ENCODE measurements at places on chromosomes 1 and 21.
A peak's percentile ranks its signal among the peaks of the same experiment; 100 is the strongest.

DNA sequence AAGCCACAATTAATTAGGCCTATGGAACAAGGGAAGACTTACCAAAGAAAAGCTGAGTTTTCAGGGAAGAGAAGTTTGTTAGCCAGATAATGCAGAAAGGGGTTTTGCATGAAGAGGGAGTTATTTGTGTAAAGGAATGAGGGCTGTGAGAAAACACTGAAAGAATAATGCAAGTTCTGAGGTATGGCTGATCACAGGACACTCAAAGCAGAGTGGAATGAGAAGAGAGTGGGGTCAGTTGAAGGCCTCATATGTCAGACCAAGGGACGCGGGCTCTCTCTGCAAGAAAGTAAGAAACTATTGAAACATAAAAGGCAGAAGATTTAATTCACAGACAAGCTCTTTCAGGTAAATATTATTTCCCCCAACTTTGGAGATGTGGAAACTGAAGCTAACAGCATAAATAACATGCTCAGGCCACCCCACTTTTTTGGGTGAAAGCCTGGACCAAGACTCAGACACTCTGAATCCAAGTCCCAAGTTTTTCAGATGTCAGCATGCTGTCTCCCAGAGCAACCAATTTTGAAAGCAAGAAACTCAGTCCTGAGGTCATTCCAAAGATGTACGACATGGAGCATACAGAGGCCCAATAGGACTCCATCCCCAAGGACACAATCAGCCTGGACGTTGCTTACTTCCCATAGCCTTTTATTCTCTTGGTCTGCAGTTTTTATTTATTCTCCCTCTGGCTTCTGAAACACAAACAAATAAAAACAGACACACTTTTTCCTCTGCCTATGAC is 47.3 kb upstream of the FGGY start:
- no peak for DNase-seq

GRCh38 chr1:223456747-223457146 is 63.5 kb downstream of the CCDC185 start:
- no peak for DNase-seq

- no peak for DNase-seq
These were observed 137.3 kb downstream of the SDCCAG8 start for GRCh38 chr1:243393096-243393495.

DNA sequence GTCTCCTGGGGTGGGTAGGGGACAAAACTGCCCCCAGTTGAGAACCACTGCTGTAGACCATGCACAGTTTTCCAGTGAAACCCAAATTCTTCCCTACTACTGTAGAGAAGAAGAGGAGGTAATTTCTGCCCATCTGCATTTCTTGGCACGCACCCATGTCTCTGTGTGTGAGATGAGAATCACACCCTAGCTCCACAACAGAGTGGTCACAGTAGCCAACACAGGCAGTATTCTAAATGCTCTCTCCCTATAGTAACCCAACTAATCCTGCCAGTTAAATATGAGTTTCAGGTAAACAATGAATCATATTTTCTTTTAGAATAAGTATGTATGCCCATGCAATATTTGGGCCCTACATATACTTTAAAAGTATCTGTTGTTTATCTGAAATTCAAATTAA is 1.2 kb upstream of the CAPN2 start:
- no peak for DNase-seq

GRCh38 chr1:155184835-155185782 is 11.5 kb downstream of the TRIM46 start:
- DNase-seq = peak; percentile 56

- DNase-seq = no peak
These were observed 73.3 kb downstream of the IFI44 start for GRCh38 chr1:78722947-78723346.

GRCh38 chr1:4310396-4310923 is 343.9 kb upstream of the AJAP1 start:
- peak; percentile 20 for DNase-seq

- DNase-seq = peak; percentile 79
These were observed 30.7 kb downstream of the NOL9 start for GRCh38 chr1:6523566-6523965.

DNA sequence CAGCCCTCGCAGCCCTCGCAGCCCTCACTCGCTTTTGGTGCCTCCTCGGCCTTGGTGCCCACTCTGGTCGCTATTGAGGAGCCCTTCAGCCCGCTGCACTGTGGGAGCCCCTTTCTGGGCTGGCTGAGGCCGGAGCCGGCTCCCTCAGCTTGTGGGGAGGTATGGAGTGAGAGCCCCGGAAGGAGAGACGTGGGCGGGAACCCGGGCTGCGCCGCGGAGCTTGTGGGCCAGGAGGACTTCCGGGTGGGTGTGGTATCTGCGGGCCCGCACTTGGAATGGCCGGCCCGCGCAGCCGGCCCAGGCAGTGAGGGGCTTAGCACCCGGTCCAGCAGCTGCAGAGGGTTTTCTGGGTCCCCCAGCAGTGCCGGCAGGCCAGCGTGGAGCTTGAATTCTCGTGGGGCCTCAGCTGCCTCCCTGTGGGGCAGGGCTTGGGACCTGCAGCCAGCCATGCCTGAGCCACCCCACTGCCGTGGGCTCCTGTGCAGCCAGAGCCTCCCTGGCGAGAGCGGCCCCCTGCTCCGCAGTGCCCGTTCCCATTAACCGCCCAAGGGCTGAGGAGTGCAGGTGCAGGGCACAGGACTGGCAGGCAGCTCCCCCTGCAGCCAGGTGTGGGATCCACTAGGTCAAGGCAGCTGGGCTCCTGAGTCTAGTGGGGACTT is 9.9 kb upstream of the CFHR2 start:
- DNase-seq = peak; percentile 47

GRCh38 chr1:45205011-45205909 is 1.1 kb downstream of the ZSWIM5 start:
- peak; percentile 86 for DNase-seq

DNA sequence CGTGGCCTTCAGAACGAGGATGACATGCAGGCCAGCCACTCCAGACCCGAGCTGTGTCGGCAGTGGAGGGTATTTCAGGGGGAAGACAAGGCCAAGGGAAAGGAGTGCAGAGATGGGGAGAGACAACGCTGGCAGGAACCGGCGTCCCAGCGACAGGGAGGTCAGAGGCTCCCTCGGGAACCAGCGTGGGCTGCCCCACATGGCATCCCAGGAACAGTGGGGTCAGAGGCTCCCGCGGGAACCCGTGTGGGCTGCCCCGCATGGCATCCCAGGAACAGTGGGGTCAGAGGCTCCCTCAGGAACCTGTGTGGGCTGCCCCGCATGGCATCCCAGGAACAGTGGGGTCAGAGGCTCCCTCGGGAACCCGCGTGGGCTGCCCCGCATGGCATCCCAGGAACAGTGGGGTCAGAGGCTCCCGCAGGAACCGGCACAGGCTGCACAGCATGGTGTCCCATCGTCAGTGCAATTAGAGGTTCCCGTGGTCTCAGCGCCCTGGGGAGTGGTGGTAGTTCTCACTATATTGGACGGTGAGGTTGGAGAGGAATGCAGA is 43.0 kb downstream of the SLC19A1 start:
- peak; percentile 34 for DNase-seq

DNA sequence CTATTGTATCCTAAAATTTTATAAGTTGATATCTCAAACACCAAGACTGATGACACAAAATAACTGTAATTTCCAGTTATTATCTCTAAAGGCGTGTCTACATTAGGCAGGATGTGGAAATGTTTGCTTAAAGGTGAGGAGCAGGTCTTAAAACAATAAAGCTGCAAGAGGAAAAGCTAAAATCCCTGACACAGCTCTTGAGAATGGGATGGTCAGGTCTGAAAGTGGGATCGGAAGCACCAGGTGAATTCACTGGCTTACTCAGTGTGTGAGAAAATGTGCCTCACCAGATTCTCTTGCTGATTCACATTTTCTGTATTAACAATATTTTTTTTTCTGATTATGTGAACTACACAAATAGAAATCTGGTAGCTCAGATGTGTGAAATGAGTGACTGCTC is 421.9 kb upstream of the ADAMTS5 start:
- no peak for DNase-seq

DNA sequence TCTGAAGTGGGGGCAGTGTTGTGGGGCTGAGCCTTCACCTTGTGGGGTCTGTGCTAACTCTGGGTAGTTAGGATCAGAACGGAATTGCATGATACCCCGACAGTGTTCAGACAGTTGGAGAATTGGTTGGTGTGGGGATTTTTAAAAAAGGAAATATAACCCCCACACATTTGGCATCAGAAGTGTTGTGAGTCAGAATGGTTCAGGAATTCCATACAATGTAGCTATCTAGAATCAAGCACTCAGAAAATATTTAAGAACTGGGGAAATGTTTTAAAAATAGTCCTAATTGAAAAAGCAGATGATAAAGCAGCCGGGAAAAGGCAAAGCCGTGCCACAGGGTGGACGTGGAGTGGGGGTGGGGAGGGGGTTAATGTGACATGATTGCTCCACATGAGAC is 6.5 kb upstream of the S100A7 start:
- no peak for DNase-seq

DNA sequence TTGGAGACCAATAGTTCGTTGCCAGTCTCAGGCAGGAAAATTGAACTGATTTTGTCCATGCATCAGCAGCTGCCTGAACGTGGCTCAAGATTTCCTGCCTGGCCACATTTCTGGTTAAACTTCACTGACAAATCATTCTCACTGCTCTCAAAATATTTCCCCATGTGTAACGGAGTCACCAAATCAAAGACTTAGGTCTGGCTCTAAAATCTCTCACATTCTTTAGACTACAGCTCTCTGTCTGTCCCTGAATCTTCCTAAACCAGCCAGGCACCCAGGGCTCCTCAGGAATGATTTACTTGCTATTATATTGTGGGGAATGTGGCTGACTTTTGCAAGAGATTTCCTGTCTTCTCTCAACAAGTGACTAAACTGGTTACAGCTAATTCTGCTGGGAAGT is 49.2 kb upstream of the GJA8 start:
- no peak for DNase-seq

GRCh38 chr1:177983482-177984135 is 13.8 kb upstream of the SEC16B start:
- DNase-seq = no peak

- no peak for DNase-seq
These were observed 61.1 kb upstream of the LAPTM5 start for GRCh38 chr1:30818568-30819243.

- no peak for DNase-seq
These were observed 25.0 kb downstream of the MCOLN2 start for GRCh38 chr1:84971957-84972356.

- DNase-seq = no peak
These were observed 66.4 kb upstream of the TNFSF18 start for GRCh38 chr1:173117108-173117633.

DNA sequence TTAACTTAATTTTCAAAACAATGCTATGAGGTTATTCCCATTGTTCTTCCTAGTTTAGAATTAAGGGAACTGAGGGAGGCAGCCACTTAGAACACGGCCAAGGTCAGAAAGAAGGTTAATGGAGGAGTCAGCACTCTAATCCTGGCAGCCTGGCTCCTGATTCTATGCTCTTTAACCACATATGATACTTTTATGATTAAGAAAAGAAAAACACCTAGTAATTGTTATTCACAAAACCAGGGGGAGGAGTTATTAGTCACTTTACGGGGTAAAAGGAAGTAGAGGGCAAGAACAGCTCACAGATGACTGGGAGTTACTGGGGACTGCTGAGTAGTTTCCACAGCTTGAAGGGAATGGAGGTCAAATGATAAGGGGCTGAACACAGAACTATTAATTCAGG is 38.6 kb downstream of the GADD45A start:
- no peak for DNase-seq

DNA sequence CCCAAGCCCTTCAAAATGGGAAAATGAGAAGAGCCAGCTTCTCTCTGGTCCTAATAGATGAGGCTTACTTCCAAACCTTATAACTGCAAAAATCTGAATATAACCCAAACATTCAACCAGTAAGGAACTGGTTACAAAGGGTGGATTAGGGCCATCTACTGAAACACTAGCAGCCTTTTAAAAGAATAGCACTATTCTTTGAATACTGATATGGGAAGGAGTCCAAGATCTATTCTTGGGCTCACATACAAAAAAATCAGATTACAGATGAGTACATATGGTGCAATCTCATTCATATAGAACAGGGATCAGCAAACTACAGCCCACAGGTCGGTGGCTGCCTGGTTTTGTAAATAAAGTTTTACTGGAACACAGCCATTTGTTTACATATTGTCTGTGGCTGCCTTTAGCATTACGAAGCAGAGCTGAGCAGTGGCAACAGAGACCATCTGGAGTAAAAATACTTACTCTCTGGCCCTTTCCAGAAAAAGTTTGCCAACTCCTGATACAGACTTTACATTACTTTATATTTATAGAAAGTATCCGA is 167.7 kb downstream of the ZSCAN20 start:
- DNase-seq = no peak

GRCh38 chr1:94899756-94900155 is 27.2 kb downstream of the CNN3 start:
- no peak for DNase-seq

GRCh38 chr1:209323743-209324142 is 259.8 kb upstream of the CAMK1G start:
- DNase-seq = no peak

GRCh38 chr1:246602194-246602593 is 35.9 kb downstream of the CNST start:
- DNase-seq = no peak

GRCh38 chr21:20998456-20998789 is 214 bp downstream of the NCAM2 start:
- DNase-seq = no peak

DNA sequence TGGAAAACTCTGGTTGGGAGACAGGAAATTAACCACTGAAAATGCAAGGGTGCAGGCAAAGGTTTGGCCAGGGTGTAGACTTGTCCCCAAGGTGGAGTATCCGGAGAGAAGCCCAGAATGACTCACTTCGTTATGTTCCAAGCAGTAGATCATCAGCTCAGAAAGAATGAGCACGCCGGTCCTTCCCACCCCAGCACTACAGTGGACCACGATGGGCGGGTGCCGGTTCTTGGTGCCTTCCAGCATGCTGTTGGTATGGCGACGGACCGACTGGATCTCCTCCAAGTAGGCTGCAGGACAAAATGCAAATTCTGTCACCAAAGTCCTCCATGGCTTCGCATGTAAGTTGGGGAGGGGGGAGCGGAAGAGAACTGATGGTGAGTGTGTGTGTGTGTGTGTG is 83.4 kb downstream of the SMYD2 start:
- peak; percentile 38 for DNase-seq

GRCh38 chr1:154849645-154850131 is 20.4 kb downstream of the KCNN3 start:
- DNase-seq = peak; percentile 66

DNA sequence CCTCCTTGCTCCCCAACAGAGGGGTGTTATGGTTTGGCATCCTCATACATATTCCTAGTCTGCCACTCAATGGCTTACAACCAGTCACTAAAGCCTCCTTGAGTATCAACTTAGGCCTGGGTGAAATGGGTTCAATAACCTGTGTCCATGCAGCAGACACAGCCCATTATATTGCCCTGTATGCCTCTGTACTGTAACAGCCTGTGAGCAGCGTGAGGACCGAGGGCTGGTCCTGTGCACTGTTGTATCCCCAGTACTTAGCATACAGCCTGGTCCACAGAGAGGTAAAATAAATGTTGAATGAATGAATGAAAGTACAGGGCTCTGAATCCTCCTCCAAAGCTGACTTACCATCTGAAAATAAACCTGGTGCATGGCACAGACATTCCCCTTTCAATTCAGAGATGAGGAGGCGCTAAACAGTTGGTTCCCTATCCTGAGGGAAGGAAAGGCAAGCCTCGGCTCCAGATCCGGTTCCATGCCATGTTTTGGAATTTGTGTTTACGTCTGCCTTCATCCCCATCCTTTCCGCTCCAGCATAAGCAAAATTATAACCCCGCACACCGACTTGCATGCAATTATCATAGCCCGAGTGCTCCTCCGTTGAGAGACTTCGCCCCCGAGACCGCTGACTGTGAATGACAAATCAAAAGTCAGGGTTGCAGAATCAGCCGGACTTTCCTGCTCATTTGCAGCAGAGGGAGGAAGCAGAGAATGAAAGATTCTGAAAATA is 45.0 kb upstream of the DNAJC6 start:
- DNase-seq = peak; percentile 88

Data from endodermal cell (in vitro differentiated cells).